ENCODE measurements at places on chromosomes 6 and 20.

DNA sequence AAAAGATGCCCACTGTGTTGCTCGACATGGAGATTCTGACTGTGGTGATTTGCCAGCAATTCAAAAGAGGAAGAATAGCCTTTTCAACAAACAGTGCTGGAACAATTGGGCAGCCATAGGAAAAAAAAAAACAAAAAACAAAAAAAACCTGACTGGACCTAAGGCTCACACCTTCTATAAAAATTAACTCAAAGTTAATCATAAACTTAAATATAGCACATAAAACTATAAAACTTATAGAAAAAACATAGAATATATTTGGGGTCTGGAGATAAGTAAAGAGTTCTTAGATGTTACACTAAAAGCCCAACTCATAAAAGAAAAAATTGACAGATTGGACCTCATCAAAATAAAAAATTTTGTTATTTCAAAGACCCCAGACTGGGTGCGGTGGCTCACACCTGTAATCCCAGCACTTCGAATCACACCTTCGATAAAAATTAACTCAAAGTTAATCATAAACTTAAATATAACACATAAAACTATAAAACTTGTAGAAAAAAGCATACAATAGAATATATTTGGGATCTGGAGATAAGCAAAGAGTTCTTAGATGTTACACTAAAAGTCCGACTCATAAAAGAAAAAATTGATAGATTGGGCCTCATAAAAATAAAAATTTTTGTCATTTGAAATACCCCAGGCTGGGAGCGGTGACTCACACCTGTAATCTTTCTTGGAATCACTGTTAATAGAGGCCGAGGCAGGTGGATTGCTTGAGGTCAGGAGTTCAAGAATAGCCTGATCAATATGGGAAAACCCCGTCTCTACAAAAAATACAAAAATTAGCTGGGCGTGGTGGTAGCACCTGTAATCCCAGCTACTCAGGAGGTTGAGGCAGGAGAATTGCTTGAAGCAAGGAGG is 115.6 kb upstream of the FAM83B start:
- no peak for DNase-seq

GRCh38 chr6:3321042-3321441 is 62.3 kb downstream of the PSMG4 start:
- no peak for DNase-seq

DNA sequence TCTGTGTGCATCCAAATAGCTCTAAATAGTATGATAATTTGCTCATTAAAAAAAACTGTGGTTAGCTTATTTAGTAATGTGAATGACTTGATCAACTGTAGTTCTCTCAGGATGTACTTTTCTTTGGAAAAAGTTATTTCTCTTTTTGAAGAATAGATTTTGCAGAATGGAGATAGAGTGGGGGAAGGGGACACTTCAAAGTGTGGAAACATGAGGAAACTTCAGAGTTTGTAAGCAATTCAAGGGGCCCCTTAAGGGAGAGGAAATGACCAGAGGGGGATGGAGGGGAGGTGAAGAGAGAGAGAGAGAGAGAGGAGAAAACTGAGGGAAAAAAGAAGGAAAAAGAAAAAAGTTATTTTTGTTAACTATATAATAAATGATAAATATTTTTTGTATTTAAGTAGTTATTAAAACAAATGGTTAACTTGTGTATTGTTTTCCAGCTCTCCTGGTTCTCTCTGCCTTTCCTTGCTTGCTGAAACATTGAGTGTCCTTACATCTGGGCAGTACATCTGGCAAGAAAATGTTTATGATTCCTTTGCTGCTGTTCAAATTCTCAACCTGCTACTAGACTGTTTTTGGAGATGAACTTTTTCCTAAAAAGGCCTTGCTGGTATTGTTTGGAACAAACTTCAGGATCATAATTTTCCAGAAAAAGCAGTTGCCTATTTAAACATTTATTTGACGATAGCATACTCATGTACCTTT is 497.5 kb upstream of the CITED2 start:
- no peak for DNase-seq

GRCh38 chr6:18323935-18324705 is 59.8 kb upstream of the DEK start:
- peak; percentile 35 for DNase-seq

- DNase-seq: no peak
Measured at GRCh38 chr20:50297498-50298376, 107.1 kb downstream of the CEBPB start.

GRCh38 chr20:58603721-58604120 is 47.4 kb upstream of the STX16 start:
- no peak for DNase-seq

GRCh38 chr6:131861381-131861780 is 53.6 kb downstream of the ENPP1 start:
- DNase-seq: no peak

DNA sequence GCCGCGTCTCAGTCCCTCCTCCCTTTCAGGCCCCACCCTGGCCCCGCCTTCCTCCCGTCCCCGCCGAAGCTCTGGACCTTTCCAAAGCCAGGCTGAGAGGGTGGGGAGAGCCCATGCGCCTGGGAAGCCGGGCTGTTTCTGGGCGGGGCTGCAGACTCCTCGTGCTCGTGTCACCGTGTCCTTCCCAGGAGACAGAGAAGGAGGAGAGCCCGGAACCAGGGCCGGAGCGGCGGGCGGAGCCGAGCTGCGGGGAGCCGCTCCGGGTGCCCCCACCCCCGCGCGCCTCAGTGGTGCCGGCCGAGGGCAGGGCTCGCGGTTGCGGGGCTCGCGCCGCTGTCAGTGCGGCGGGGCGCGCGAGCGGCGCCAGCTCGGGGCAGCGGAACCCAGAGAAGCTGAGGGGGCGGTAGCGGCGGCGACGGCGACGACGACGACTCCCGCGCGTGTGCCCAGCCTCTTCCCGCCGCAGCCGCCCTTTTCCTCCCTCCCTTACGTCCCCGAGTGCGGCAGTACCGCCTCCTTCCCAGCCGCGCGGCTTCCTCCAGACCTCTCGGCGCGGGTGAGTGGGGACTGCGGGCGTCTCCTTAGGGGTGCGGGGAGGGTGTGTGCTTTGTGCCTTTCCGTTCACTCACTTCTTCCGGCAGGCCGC is at the start of gene RALY:
Gene RALY (plus strand): TSS at position 336 of the 646 bp plus-strand sequence. CDS start 78,164 bp downstream, outside the sequence.
- DNase-seq: peak; percentile 96

DNA sequence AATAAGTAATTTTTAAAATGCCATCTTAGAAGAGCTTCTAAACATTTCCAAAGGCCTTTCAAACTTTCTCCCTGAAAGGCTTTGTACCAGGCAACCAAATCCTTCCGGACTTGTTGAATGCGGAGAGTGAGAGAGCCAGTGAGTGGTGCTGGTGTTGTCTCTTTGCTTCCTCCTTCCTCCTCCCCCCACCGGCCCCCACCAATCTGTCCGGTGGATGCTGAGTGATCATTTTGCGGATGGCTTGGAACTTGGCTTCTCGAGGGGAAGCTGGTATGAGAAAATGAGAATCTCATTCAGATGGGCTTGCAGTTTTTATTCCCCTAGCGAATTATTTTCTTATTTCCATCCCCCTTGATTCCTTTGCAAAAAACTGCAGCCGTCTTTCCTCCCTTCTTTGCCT is 97.3 kb downstream of the ANKRD60 start:
- DNase-seq: no peak

- DNase-seq: no peak
Measured at GRCh38 chr6:128280960-128281359, 239.4 kb downstream of the PTPRK start.

GRCh38 chr6:84061613-84062398 is 28.2 kb downstream of the MRAP2 start:
- no peak for DNase-seq

DNA sequence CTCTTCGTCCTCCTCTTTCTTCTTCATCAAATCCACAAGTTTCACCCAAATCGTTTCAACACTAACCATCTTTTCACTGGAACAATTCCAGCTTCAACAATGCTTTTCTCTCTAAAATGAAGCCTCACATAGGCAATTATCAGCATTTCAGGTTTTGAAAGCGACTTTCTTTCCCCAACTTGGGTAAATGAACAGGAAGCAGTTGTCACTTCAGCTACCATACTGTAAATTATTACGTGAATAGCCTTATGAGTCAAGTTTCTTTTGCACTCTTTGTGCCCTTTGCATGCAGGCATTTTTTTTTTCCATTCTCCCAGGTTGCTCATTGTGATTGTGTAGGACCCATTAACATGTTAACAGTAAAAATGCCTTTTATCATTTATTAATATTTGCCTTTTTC is 121.7 kb upstream of the BTBD3 start:
- DNase-seq: no peak

- no peak for DNase-seq
Measured at GRCh38 chr6:28656715-28657114, 131.0 kb downstream of the GPX5 start.

DNA sequence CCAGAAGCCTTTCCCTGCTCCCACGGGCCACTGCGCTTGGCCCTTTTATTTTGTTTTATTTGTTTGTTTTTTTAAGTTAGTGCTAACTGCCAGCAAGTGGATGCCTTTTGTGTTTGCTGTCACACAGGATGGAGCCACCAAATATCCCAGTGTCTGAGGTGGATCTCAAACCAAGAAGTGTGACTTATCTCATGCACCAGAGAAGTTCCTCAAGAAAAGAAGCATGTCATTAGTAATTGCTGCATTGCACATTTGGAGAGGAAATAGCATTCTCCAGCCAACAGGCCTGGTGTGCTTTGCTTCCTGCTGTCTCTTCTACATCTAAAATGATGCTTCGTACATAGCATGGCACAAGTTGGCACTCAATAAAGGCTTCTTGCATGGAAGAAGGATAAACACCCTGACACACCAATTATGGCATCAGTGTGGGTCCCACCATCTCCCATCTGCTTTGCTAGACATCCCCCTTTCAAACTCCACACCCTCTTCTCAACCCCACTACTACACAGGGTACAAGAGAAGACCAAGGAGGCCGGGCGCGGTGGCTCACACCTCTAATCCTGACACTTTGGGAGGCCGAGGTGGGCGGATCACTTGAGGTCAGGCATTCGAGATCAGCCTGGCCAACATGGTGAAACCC is 1.9 kb upstream of the ATP9A start:
- DNase-seq: no peak

- DNase-seq: no peak
Measured at GRCh38 chr6:79005497-79005896, 72.6 kb downstream of the PHIP start.

DNA sequence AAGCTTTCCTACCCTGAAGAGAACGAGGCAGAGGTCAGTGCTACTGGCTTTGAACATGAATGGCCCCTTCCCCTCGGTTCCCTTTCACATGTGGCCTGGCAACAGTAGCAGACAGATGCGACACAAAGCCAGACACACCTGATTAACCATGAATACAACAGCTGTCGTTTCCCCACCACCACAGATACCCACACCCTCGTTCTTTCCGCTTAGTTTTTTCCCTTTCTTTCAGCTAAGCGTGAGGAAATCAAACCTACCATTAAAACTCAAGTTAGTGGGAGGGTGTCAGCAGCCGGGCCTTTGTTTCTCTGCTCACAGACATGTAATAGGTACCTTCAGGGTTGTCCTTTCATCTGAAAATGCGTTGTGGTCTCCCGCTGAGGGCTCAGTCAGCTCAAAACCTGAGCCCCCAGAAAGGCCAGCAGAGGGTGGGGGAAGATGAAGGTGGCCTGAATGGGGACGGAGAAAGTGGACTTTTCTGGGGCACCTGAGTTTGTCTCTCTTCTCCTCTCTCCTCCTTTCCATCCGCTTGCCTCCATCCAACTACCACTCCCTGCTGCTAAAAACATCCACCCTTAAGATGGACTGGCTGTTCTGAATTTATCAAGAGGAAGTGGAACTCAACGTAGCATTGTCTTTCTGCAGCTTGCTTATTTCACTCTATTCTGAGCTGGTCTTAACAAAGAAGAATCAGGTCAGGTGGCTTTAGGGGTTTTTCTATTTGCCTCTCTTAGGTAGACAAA is 516.6 kb upstream of the JARID2 start:
- DNase-seq: no peak

DNA sequence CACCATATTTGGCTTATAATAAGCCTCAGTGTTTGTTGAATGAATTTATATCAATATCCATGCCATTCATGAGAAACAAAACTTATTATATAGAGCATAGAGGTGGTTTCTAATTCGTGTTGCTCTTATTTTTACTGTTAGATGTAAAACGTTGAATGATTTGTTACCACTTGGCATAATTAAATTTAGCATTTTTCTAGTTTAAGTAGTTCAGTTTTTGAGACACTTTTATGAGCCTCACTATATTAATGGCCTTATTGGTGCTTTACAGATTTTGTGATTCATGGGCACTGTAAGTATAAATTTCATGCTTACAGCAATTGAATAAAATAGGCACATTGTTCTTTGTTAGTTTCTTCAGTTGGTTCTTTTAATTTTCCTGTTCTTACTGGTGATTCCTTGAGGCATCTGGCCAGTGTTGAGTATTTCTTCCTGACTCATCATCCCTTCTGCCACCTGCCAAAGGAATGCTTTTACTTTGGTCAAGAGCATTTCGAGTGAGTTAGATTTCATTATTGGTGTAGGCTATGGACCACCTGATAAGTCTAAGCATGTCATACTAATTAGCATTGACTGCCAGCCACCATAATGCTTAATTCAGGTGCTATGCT is 34.8 kb downstream of the CDKAL1 start:
- DNase-seq: no peak

- DNase-seq: no peak
Measured at GRCh38 chr6:142236691-142237090, 65.1 kb upstream of the ADGRG6 start.

DNA sequence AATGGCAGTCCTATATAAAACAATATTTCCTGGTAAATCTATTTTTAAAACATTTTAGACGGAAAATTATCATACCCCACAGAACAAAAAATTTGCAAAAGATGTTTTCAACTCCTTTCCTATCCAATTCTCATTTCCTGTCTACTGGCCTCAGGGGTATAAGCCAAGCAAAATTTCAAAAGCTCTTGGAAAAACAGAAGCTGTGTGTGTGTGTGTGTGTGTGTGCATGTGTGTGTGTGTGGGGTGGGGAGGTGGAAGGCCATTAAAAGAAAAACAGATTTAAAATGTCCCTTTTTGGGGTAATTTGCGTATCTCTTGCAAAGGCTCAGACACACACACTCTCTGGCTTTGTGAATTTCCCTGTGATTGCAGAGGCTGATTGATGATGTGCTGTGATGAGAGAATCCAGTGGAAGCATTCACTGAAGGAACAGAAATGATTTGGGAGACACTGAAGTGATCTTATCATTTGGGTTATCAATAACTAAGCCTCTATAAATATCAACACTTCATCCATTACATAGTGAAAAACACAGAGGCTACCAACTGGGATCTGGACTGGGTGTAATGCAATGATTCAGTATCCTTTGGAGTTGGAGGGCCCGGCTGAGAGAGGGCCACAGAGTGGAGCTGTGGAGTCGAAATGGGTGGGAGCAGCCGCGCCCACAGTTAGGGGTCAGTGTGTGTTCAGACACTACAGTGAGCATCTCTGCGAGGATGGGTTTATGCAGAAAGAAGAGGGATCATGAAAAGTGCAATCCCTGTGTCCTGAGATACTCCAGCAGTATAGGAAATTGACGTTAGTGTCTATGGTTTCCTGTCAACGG is 106.8 kb upstream of the PREP start:
- DNase-seq: no peak

DNA sequence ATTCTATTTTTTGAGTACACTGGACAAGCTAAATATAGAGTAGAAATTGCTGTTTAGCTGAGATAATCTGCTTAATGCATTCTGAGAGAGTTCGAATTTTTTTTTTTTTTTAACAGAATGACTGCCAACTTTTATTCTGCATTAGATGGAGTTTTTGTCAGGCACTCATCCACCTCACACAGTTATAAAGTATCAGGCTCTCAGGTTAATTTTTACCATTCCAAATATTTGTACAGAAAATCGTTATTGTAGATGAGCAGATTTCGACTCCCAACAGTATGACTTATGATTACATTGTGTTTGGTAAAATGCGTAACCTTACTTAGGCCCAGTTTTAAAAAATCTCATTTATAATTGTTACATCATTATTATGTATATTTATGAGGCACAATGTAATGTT is 1731.0 kb downstream of the GRIK2 start:
- no peak for DNase-seq
